Psoas muscle (tissue), 8 donors: ENCODE measurements at places on chromosomes 4 and X.

DNA sequence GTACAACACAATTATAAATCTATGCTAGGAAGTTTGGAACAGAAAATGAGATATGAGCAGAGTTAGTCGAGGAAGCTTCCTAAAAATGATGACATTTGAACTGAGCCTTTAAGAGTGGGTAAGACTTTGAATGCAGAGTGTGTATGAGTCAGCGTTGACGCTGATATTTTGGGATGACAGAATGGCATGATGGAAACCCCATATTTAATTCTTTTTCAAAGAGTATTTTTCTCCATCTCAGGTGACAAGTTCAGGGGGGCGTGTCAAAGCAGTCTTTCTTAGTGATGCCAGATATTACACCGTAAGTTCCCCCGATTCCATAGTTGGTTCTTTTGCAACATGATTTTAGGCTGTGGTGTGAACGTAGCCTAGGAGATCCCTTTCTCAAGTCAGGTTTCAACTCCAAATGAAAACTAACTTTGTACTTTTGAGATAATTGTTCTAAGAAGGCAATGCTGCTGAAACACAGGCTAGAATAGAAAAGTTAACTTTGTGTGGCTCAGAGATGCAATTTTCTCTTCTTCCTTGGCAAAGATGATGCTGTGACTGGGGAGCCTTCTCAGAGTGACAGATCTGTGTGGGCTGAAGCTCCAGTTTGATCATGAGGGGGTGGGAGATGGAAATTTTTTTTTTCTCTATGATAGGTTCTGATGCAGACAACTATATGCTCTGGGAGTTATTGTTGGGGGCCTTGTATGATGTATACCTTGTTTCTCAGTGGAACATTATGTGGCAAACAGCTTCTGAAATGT lies 59.2 kb downstream of the GLUD2 start:
- no peak for DNase-seq
- H3K27me3 ChIP-seq, result no peaks in the 10 kb centered on the region
- no peak overlapping the region for H3K27ac ChIP-seq
- no peaks in the 10 kb centered on the region for H3K36me3 ChIP-seq

DNA sequence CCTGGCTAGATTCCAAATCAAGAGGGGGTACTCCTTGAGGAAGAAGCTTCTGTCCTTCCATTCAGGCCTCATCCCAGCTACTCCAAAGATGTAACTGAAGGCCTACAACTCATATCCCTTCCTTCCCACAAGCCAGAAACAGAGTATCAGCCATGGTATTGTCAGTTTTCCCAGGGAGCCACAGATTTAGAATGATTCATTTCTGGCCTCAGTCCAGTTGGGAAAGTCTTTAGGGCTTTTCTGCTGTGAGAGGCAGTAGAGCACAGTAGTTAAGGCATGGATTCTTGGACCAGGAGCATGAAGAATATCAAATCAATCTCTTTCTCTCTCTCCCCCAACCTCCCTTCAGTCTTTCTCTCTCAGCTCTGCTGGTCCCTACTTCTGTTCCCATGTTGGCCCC lies 505.0 kb downstream of the BCOR start:
- no peak for DNase-seq
- H3K27ac ChIP-seq, result no peak overlapping the region
- no peaks in the 10 kb centered on the region for H3K36me3 ChIP-seq
- H3K27me3 ChIP-seq, result peaks cover 12% of the 10 kb centered on the region
- no peaks in the 10 kb centered on the region for H3K4me1 ChIP-seq

- H3K4me1 ChIP-seq, result no peaks in the 10 kb centered on the region
- H3K27me3 ChIP-seq, result no peaks in the 10 kb centered on the region
- H3K4me3 ChIP-seq, result no peak overlapping the region
- no peak overlapping the region for H3K27ac ChIP-seq
- DNase-seq, result no peak
Measured at GRCh38 chr4:76806346-76806745, 91.6 kb downstream of the SOWAHB start.

- no peak for DNase-seq
- H3K4me3 ChIP-seq, result no peak overlapping the region
- H3K27ac ChIP-seq, result no peak overlapping the region
- H3K4me1 ChIP-seq, result no peaks in the 10 kb centered on the region
Measured at GRCh38 chr4:10623862-10624261, 60.7 kb downstream of the CLNK start.

GRCh38 chrX:38890963-38891362 lies 89.7 kb downstream of the MID1IP1 start:
- no peak overlapping the region for H3K4me3 ChIP-seq
- peaks cover 7% of the 10 kb centered on the region for H3K27me3 ChIP-seq
- no peak overlapping the region for H3K27ac ChIP-seq
- DNase-seq, result no peak
- H3K36me3 ChIP-seq, result no peaks in the 10 kb centered on the region

DNA sequence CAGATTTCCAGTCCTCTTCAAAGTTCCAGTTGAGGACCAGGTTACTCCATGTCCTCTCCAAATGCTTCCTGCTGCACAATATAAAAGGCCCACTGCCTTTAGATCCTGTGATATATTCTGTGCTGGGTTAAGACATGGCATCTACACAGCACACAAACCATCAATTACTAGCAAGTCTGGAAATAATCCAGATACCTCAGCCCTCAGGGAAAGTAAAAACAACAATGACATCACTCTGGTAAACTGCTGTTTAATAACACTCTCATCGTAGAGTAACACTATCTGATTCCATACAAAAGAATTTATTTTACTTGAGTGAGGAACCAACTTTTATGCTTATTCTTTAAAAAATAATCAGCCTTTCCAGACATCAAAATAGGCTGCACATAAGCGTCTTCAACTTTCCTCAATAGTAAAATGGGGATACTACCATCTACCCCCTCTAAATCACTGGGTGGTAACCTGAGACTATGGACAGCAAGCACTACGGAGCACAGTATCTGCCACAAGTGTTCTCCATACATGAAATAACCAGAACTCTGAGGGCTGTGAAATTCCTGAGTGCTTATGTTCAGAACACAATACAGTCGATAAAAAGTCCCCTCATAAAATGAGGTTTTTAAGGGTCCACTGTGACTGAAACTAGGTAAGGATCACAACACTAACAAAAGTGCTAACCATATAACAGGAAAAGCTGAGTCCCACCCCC lies 53.4 kb downstream of the ABCG2 start:
- peaks cover 9% of the 10 kb centered on the region for H3K4me1 ChIP-seq
- no peaks in the 10 kb centered on the region for H3K27me3 ChIP-seq
- H3K27ac ChIP-seq, result no peak overlapping the region
- H3K4me3 ChIP-seq, result no peak overlapping the region

- H3K27ac ChIP-seq, result peak overlapping the region; percentile 60
- peaks cover 59% of the 10 kb centered on the region for H3K4me1 ChIP-seq
- peak; percentile 25 for DNase-seq
- no peaks in the 10 kb centered on the region for H3K27me3 ChIP-seq
Measured at GRCh38 chr4:2255501-2256155, 6.3 kb downstream of the MXD4 start.

DNA sequence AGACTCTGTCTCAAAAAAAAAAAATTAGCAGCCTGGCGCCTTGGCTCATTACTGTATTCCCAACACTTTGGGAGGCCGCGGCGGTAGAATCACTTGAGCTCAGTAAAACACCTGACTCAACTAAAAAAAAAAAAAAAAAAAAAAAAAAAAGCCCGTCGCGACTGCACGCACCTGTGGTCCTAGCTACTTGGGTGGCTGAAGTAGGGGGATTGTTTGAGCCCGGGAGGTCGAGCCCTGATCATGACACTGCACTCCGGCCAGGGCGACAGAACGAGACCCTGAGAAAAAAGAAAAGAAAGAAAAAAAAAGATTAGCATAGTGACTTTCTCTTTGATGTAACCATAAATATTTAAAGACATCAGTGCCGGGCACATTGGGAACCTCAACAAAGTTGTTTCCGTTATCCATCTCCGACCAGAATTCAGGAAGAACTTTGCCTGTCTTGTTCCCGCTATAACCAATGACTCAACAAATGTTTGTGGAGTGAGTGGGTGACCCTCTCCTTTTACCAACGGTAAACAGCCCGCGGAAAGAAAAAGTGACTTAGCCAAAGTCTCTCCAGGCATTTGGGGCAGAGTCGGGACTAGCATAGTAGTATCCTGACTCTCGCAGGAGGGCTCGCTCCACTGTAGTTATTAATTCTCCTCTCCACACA lies 553 bp upstream of the MED28 start:
- H3K4me1 ChIP-seq, result peaks cover 39% of the 10 kb centered on the region
- peak overlapping the region; percentile 90 for H3K27ac ChIP-seq
- H3K36me3 ChIP-seq, result peaks cover 2% of the 10 kb centered on the region
- H3K27me3 ChIP-seq, result no peaks in the 10 kb centered on the region
- no peak for DNase-seq

- peak overlapping the region; percentile 72 for H3K4me3 ChIP-seq
- H3K27ac ChIP-seq, result peak overlapping the region; percentile 91
- no peak for DNase-seq
- H3K4me1 ChIP-seq, result peaks cover 13% of the 10 kb centered on the region
Measured at GRCh38 chrX:14030174-14030530, 460 bp upstream of the GEMIN8 start.

DNA sequence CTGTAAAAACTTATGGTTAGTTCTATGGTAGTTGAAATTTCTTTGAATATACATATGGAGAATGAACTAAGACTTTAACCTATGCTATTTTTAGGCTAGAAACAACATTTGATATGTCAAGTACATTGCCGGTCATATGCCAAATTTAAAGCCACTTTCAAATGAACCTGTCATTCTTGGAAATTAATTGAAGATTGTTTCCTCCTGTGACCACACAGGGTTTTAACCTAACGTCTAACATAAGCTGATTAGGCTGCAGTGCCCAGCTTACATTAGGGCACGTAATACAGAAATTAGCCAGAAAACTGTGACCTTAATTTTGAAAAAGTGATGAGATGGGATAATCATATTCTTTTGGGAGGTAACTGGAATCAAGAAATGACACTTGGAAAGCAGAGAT lies 645.9 kb downstream of the FSTL5 start:
- H3K27me3 ChIP-seq, result no peaks in the 10 kb centered on the region
- H3K36me3 ChIP-seq, result no peaks in the 10 kb centered on the region
- no peak for DNase-seq
- H3K4me3 ChIP-seq, result no peak overlapping the region
- H3K4me1 ChIP-seq, result no peaks in the 10 kb centered on the region
- no peak overlapping the region for H3K27ac ChIP-seq

GRCh38 chr4:47597696-47598095 lies 112.6 kb downstream of the ATP10D start:
- no peak for DNase-seq
- no peaks in the 10 kb centered on the region for H3K27me3 ChIP-seq
- H3K36me3 ChIP-seq, result no peaks in the 10 kb centered on the region
- H3K27ac ChIP-seq, result no peak overlapping the region
- H3K4me1 ChIP-seq, result no peaks in the 10 kb centered on the region

- DNase-seq, result peak; percentile 53
- no peak overlapping the region for H3K4me3 ChIP-seq
- H3K36me3 ChIP-seq, result no peaks in the 10 kb centered on the region
Measured at GRCh38 chrX:13397878-13398818, 78.3 kb upstream of the ATXN3L start.

DNA sequence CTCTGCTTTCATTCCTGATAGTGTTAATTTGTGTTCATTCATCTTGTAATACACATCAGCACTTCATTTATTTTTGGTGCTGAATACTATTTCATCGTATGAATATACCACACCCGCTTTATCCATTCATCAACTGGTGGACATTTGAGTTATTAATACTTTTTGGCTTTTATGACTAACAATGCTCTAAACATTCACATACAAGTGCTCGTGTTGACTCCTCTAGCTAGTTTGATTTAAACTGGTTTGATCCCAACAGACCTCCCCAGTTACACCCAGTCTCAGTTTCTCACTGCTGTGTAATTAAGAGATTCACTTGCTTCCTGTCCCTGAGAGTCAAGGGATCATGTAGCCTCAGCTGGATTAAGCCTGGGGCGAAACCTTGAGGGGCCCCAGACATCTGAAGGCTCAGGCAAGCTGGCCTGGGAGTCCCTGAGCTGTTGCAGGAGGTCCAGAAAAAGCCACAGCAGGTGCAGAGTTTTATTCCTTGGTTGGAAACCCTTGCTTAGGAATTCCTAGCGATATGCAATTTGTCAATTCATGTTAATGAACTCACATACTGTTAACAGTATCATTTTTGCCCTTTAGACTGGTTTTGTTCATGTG lies 52.8 kb upstream of the CLDN24 start:
- no peaks in the 10 kb centered on the region for H3K4me1 ChIP-seq
- no peak for DNase-seq
- no peak overlapping the region for H3K4me3 ChIP-seq
- H3K27me3 ChIP-seq, result no peaks in the 10 kb centered on the region
- no peak overlapping the region for H3K27ac ChIP-seq

GRCh38 chrX:41720125-41720779 lies 3.7 kb upstream of the GPR82 start:
- H3K4me1 ChIP-seq, result no peaks in the 10 kb centered on the region
- DNase-seq, result no peak
- no peak overlapping the region for H3K4me3 ChIP-seq

DNA sequence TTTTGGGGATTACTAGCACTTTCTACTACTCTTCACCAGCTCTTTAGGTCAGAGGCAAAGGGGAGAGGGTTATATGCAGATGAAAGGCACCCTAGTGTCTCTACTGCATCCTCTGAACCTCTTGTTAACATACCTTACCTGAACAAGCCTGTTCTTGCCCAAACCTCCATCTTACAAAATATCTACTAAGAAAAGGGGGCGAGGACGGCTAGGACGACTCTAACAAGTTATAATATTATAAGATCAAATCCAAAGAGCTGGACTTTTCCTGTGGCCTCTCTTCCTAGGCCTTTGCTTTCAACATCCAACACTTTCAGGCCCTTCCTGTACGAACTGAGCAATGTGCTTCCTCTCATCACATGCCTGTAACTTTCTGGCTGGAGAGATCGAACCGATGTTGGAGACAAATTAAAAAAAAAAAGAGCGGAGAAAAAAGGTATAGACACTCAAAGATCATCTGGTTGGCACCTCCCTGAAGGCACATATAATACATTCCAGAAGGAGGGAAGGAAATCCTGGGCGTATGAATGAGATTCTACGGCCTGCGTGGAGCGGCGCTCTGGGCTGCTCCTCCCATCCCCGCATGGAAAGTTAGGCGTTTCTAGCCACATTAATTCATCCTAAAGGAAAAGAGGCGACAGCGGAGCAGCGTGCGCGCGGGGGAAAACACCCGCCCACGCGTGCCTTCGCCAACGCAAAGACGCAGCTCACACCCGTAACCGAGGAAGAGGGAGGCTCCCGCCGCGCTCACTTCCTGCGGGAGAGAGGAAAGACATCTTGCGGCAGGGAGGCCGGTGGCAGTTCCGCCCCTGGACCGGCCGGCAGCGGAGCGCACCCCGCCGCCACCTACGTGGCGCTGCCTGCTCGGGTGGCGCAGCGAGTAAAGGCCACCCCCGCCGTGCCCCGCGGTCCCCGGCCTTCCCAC lies 808 bp downstream of the PRDM5 start:
- DNase-seq, result peak; percentile 82
- H3K4me1 ChIP-seq, result peaks cover 22% of the 10 kb centered on the region
- H3K27ac ChIP-seq, result peak overlapping the region; percentile 83
- no peaks in the 10 kb centered on the region for H3K36me3 ChIP-seq
- no peaks in the 10 kb centered on the region for H3K27me3 ChIP-seq

- no peaks in the 10 kb centered on the region for H3K27me3 ChIP-seq
- DNase-seq, result no peak
- H3K4me3 ChIP-seq, result no peak overlapping the region
- H3K27ac ChIP-seq, result no peak overlapping the region
- no peaks in the 10 kb centered on the region for H3K36me3 ChIP-seq
Measured at GRCh38 chrX:118554511-118554910, 58.9 kb downstream of the DOCK11 start.

GRCh38 chrX:107597264-107597663 lies 31.0 kb upstream of the PRPS1 start:
- no peaks in the 10 kb centered on the region for H3K4me1 ChIP-seq
- H3K36me3 ChIP-seq, result no peaks in the 10 kb centered on the region
- no peak overlapping the region for H3K27ac ChIP-seq
- no peaks in the 10 kb centered on the region for H3K27me3 ChIP-seq
- H3K4me3 ChIP-seq, result no peak overlapping the region

GRCh38 chrX:122591546-122591945 lies 592.5 kb upstream of the GRIA3 start:
- H3K27ac ChIP-seq, result no peak overlapping the region
- no peaks in the 10 kb centered on the region for H3K4me1 ChIP-seq
- DNase-seq, result no peak
- no peaks in the 10 kb centered on the region for H3K27me3 ChIP-seq
